ENCODE measurements at places on chromosomes 7 and 10.

DNA sequence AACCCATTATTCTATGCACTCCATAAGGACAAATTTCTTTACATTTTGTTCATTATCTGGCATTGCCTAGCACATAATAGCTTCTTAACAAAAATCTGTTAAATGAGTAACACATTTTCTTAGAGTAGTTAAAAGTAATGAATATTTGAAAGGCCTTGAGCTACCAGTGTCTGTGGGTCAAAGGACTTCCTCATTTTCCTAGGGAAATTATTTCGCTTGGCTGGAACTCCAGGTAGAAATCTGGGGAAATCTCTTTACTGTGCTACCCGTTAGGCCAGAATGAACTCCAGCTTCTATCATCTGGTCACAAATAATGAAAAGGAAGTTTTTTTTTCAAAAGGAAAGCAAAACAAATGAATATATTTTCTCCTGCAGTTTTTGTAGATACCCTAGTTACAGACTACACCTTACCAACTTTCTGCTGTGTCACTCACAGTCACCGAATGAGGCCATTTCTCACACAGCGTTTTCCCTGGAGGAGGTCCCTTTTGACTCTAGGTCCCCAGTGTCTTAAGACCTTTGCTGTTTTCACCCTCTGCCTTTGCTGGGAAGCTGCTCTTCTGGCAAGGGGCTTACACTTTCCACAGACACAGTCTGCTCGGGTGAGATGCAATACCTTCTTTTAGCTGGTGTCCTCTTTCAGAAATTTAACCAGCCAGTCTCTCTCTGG lies 1.6 kb downstream of the SAMD9L start:
- DNase-seq, result no peak

- DNase-seq, result no peak
Observed at GRCh38 chr10:79187121-79187940, 118.6 kb downstream of the ZMIZ1 start.

DNA sequence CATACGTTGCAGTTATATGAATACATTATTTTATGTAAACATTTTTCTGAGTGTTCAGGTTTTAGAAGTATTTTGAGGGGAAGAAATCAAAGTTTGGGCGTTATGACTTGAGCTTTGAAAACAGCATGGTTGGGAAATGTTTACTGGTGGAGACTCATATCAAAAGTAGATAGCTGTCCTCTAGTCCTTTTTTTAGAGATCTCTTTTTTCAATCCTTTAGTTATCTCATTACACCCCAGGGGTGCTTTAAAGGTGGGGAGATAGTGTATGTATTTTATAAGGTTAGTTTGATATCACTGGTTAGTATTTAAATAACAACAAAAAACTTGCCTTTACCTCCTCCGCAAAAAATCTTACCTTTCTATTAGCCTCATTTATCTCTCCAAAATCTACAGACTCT lies 2.3 kb downstream of the DMTF1 start:
- DNase-seq, result no peak

GRCh38 chr7:117669818-117670217 lies 190.0 kb downstream of the CFTR start:
- no peak for DNase-seq

DNA sequence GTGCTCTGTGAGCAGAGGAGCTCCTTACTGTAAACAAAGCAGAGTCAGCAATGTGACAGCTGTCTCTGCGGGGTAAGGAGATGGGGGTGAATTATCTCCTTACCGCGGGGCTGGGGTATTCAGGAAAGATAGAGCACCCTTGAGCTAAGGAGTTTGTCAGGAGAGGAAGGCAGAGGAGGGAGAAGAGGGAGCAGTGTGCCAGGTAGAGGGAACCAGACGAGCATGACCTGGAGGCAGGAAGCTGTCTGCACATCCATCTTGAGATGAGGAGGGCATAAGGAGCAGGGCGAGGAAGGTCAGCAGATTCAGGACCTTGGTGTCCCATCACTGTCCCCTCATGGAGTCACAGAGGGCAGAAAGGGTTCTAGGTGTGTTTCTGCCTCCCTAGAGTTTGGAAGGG lies 32.5 kb upstream of the GPR26 start:
- DNase-seq, result no peak

- DNase-seq, result peak; percentile 68
Observed at GRCh38 chr10:61284222-61284890, 168.8 kb downstream of the TMEM26 start.
